ENCODE measurements at places on chromosomes 1 and 21. TPM values are rescaled to one million over a fixed set of nuclear protein-coding genes. Genes with fewer than 3 reads are reported as not detected.

DNA sequence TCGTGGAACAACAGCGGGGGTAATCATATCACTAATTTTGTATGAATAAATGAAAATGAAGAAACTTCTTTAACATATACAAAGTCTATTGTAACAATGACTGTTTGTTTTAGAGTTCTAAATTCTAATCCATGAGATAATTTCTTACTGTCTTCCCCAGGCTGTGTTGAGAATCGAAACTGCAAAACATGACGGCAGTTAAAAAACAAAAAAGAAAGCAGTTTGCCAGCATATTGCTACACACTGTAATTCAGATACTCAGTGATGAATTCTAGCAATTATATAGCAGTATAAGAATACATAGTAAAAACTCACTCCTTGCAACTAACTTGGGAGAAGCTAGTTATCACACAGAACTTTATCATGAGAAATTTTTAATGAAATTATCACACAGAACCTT, 22.1 kb downstream of the INSL5 start:
- no peak for DNase-seq

DNA sequence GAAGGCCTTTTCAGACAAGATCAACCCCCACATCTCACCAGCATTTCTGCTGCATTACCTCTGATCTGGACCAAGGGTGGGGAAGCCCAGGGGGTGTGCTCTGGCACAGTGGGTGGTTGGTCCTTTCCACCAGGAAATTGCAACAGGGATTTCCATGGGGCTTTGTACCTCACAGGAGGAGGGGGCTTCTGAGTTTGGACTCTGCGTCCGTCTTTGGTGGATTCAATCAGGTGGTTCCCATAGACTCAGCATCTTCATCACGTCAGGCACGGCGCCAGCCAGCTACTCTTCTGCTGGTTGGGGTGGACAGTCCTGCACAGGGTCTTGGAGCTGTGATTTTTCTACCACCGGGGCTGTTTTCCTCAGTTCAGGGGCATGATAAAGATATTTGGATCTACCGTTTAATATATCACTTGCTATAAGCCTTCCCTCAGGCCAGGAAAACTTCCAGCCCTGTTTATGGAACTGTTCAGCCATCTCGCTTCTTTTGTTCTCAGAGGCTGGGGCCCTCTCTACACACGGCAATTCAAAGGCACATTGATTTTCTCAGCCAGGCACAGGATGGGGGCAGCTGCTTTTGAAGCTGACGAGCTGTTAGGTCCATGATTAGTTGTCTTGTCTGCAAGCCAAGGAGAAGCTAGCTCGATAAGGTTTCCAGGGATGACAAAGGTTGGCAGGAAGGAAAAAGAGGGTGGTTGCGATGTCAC, 467.3 kb downstream of the CAMTA1 start:
- no peak for DNase-seq

DNA sequence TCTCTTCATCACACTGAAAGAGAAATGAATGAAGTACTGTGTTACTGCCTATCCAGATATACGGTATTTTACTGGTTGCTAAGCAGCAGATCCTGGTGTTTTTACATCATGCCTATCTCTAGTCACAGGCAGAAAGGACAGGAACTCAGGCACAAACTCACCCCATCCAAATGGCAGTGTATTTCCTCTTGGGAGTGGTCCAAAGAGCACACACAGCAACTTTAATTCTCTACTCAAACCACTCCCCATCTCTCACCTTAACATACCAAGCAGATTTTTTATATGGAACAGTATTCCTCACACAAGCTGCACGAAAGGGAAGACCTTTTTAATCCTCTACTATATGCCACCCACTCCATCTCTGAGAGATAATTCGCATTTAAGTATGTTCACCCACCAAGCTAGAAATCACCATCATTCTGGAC, 27.3 kb downstream of the EIF4G3 start:
- DNase-seq = peak; percentile 91

Gene OR10J1
- total RNA-seq = not detected

Gene SLC2A5
- not detected for total RNA-seq

Gene STUM
- not detected for total RNA-seq
